Activated gamma-delta T cell treated with anti-CD3 and anti-CD28 coated beads, Interleukin-2, amount 50 U/mL, for 16 hours (primary cell): ENCODE measurements at places on chromosomes 12 and 14.

- DNase-seq, result no peak
Measured at GRCh38 chr14:76975051-76975450, 53.5 kb downstream of the IRF2BPL start.

DNA sequence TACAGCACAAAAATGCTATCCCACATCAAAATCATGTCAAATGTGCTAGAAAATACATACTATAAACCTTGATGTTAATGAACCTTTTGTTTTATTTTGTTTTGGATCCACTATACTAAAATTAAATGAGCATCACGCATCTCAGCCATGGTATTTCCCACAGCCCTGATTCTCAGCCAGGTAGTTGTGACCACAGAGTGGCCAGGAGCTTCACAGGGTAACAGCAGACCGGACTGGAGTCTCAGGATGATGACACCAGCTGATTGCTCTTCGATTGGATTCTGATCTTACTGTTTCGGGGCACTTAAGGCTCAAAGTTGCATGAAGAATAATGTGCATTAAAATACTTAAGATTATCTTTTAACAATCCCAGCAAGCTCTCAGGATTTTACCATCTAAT is 134.8 kb downstream of the FOXN3 start:
- no peak for DNase-seq

DNA sequence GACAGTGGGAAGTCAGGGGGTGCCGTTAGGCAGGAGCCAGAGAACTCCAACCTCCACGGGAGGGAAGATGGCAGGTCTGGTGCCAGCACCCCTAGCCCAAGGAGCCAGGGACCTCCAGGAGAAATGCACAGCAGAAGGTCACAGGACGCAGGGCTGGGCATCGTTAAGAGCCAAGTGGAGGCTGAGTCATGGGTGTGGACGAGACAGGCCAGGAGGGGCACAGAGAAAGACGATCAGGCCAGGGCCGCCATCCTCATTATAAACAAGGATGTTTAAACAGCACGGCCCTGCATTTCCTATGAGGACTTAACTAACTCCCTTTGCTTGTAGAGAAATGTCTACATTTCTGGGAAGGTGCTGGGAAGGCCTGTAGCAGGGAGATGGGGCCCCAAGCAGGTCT is 77.9 kb upstream of the FZD10 start:
- no peak for DNase-seq

- DNase-seq, result no peak
Measured at GRCh38 chr12:51851413-51852124, 3.1 kb upstream of the FIGNL2 start.

DNA sequence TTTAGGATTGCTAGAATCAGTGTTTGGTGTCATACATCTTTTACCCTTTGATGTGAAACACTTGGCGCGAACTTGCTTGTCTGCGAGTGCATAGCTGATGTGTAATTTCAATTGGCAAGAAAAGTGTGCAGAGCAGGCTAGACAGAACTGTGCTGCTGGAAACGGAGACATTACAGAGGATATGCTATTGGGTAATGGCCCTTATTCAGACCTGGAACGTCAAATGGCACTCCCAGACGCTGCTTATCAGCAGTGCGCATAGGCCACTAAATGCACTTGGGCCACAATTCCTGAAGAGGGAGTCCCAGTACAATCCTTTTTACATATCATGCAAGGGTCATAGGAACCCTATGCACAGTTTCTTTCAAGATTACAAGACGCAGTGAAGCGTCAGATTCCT is 15.7 kb upstream of the SLC10A1 start:
- DNase-seq, result no peak

GRCh38 chr12:97630875-97631274 is 168.3 kb downstream of the RMST start:
- DNase-seq, result no peak

DNA sequence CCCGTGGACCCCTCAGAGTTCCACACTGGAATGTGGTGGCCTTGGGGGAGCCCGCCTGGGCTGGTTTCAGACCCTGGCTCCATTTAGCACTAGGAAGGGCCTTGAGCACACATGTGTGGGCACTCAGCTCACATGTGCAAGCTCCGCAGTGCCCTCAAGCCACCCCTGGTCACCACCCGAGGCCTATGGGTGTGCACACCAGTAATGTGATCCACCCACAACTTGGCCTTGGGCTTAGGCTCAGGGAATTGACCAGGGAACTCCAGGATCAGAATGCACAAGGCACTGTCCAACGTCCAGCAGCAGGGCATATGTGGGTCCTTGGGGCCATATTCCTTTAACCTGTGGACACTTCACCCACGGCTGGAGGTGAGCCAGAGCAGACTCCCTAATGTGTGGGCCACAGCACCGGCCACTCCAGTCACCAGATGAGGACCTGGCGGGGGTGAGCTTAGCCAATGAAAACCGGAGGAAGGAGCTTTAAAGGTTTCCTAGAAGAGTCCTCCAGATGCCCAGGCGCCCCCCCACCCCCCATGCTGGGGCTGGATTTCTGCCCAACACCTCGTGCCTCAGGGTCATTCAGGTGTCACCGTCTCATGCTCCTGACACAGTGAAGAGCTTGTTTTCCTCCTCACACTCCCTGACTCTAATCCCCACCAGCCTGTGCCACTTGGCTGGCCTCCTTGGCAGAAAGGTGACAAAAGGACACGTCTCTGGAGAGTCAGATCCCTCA is 209.2 kb downstream of the ZFP36L1 start:
- no peak for DNase-seq

DNA sequence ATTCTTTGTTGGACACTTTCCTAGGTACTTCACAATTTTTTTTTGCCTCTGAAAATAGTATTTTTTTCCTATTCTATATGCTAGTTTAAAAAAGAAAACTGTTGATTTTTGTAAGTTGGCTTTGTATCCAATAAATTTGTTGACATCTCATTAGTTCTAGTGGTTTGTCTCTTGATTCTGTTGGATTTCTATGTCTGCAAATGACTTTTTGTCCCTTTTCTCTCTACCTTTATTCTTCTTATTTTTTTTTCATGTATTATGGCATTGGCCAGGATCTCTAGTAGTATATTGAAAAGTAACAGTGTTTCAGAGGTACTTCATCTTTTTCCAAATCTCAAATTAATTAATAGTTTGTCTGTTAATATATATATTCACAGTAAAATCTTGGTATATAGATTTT is 59.1 kb upstream of the TSPAN11 start:
- DNase-seq, result no peak

GRCh38 chr12:117835156-117835555 is 133.6 kb downstream of the KSR2 start:
- DNase-seq, result no peak

DNA sequence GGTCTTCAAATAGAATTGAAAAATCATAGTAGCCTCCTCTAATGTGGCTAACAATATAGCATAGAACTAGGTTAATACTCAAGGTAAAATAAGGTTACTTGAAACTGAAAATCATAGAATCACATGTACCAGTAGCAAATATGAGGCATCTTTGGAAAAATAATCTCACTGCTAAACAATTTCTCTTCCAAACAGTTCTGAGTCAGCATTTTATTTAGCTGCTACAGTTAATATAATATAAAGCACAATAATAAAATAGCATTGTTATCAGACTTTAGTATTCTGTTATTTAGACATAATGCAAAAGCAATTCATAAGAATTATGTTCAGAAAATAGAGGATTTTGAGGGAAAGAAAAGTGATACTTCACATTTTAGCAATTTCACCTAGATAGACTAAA is 35.0 kb downstream of the ERO1A start:
- no peak for DNase-seq

- no peak for DNase-seq
Measured at GRCh38 chr14:100224229-100224866, 14.6 kb upstream of the YY1 start.

DNA sequence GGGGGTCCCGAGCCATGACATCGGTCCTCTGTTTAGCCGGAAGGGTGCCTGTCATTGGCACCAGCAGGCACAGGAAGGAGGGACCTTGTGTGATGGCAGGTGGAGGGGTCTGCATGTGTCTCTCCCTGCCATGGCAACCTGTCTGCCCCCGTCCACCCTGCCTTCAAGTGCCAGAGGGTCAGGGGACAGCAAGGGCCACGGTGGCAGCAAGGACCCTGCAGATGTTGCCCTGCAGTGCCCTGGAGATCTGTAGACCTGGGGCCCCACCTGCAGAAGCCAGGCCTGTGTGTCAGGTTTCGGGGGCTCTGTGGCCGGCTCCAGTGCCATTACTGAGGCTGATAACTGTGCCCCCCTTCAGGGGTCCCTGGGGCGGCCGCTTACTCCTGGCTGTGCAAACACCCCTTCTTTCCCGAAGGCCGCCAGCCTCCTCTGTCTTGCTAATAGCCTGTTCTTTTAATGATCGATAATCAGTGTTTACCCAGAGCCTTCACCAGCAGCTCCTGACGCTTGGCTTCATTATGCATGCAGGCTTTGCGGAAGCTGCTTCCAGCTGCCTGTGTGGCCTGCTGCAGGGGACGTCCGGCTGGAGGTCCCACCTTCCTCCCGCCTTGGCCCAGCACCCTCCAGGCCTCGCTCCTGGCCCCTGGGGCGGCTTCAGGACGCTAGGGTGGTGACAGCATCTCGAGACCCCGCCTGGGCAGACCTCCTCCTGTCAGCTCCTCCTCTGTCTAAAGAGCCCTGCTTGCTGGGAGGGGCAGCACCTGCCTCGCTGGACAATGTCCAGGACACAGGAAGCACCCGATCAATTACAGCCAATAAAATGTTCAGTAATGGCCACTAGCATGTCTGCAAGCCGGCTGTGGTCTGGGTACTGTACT is 153.0 kb downstream of the KIF26A start:
- DNase-seq, result no peak

GRCh38 chr12:131363393-131363792 is 347.5 kb upstream of the SFSWAP start:
- DNase-seq, result no peak
